ENCODE measurements at places on chromosomes 2 and 18.

DNA sequence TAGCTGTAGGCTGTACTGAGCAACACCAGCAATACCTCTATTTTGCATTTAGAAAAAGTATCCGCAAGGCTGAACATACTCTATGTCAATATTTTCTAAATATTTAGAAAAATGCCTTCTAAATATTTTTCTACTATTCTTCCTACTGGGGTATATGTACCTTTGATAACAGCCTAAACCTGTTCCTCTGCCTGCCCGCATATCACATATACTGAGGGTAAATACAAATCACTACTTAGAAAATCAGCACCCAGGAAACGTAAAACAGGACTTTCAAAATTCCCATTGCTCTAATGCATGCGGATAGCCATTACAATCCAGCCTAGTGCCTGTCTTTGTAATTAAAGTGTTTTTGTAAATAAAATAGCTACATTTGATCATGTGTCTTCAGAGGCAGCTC is 56.1 kb downstream of the NCKAP5 start:
- DNase-seq: no peak

- DNase-seq: no peak
These were observed 19.5 kb upstream of the DCDC2C start for GRCh38 chr2:3683748-3684454.

GRCh38 chr18:46754188-46754587 is 2.7 kb downstream of the ST8SIA5 start:
- DNase-seq: no peak

GRCh38 chr2:191629001-191629453 is 48.9 kb upstream of the NABP1 start:
- no peak for DNase-seq

DNA sequence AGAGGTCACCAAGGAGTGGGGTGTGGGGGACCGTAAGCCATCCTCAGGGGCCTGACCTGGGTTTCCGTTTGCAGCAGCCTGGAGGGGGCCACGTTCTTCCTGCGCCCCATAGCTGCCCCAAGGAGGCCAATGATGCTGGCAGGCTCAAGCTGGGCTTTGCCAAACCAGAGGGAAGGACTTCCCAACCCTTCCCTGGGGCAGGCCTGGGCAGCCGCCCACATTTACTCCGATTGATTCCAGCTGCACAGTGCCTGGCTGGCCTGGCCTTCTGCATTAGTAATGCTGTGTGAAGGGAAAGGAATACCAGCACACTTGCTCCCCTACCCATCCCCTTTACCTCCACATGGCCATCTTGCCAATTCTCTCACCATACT is 360.6 kb upstream of the SLC14A2 start:
- no peak for DNase-seq

DNA sequence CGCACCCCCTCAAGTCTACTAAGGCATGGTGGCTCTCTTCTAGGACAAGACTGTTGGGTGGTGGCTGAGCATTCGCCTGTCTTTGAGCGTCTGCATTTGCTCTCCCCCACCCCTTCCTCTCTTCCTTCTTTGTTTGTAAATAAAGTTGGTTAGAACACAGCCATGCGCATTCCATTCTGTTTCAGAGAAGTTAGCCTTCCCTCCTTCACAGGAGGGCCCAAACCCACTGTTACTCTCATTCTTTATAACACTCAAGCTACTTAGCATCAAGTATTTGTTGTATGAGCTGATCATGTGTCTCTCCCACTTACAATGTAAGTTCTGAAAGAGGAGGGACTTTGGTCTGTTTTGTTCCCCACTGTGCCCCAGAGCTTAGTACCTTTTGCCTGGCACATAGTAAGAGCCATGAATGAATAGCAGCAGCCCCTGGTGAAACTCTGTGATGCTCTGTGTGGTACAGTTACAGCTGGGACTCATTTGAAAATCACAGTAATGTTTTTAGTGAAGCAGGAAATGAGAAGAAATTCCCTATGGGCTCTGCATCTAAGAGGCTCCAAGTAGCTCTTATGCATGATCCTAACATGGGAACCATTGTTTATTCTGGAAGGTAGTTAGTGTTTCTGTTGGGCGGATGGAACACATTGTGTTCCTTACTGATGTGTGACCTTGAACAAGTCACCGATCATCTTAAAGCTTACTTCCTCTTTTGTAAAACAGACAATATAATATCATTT is 7.7 kb downstream of the MGAT5 start:
- no peak for DNase-seq

DNA sequence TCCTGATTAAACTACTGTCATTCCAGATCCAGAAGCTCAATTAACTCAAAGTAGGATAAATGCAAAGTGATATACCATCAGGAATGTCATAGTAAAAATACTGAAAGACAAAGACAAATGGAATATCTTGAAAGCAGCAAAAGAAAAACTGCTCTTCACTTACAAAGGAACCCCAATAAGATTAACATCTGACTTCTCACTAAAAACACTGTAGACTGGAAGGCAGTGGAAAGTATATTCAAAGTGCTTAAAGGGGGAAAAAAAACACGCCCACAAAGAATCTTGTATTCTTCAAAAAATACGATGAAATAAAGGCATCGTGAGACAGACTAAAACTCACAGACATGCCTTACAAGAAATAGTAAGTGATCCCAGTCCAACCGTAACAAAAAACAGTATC is 195.7 kb downstream of the DOK6 start:
- no peak for DNase-seq

GRCh38 chr2:181312515-181312927 is 144.7 kb upstream of the ITGA4 start:
- DNase-seq: peak; percentile 36

DNA sequence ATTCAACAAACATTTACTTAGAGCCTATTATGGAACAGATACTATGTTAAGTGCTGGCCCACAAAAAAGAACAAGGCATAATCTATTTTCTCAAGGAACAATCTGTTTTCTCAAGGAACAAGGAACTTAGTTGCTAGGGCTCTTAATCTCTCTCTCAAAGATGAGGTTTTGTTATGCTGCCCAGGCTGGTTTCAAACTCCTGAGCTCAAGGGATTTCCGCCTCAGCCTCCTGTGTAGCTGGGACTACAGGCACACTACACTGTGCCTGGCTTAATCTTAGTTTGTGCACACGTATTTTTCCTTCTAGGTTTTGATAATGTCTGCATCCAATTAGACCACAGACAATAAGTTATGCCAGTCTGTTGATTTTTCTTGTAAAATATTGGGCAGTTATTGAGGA is 89.5 kb downstream of the PTH2R start:
- DNase-seq: no peak

- DNase-seq: no peak
These were observed 126.7 kb downstream of the TMX3 start for GRCh38 chr18:68588169-68588568.

GRCh38 chr18:45487581-45487980 is 127.7 kb upstream of the SLC14A2 start:
- no peak for DNase-seq

GRCh38 chr2:25331686-25332365 is 9.9 kb downstream of the DNMT3A start:
- no peak for DNase-seq

GRCh38 chr2:225120186-225120585 is 77.9 kb upstream of the DOCK10 start:
- DNase-seq: no peak

DNA sequence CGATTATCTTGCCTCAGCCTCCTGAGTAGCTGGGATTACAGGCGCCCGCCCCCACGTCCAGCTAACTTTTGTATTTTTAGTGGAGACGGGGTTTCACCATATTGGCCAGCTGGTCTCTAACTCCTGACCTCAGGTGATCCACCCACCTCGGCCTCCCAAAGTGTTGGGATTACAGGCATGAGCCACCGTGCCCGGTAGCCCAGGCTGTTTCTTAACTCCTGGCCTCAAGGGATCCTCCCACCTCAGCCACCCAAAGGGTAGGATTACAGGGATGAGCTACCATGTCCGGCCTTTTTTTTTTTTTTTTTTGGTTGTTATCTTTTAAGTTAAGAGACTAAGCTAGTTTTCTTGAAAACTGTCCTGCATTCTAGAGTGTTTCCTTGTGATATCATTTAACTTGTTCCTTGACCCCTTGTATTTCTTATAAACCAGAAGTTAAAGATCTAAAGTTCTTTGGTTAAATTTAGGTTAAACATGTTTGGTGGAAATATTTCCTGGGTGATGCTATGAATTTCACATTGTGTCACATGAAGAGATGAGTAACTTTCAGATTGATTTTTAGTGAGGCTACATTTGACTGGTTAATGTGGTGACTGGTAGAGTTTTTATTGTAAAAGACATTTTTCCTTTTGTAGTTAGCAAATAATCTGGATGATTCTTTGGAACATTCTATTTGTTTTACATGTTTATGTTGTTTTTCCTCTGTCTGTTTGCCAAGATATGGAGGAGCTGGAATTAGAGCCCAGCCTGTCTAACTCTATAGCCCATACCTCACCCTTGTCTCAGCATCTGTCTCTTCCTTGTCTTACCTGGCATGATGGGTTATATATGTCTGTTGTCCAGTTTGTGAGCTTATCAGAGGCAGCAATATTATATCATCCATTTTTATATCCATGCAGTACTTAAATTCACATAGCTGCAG is 5.2 kb downstream of the NCAPH start:
- no peak for DNase-seq

DNA sequence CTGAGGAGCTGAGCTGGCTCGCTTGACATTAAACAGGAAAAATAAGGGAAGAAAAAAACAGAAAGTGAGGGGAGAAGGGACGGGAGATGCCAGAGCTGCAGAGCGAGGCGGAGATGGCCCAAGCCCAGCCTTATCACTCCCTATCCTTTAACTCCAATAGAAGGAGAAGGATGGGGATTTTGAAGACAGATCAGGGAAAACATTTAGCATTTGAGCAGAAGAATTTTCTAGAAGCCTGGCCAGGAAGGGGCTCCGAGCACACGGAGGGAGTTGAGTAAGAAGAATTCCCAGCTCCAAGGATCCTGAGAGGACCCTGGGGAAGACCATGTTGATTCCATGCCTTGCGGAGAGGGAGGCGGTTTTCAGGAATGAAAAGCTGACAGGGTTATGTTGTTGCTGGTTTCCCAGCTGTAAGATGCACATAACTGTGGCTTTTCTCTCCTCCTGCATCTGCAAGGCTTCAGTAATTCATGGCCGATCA is 35.6 kb downstream of the TWIST2 start:
- DNase-seq: no peak

- no peak for DNase-seq
These were observed 77.9 kb downstream of the CCDC93 start for GRCh38 chr2:117935954-117936353.

DNA sequence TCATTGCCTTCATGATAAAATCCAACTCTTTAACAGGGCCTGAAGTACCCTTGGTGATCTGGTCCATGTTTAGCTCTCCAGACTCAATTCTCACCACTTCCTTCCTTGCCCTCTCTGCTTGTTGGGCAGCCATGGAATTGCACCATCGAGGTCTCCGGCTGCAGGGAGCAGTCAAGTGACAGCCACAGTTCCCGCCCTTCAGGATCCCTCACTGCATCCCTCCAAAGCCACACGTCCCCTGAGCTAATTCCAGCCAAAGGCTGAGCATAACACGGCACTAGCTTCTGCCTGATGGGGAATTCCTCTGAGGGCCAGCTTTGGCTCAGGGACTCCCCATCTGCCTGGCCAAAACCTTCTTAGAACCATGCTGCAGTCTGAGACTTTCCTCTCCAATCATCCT is 47.4 kb upstream of the SLC1A4 start:
- DNase-seq: no peak

- DNase-seq: peak; percentile 59
These were observed 764 bp downstream of the MBD2 start for GRCh38 chr18:54223568-54224241.

DNA sequence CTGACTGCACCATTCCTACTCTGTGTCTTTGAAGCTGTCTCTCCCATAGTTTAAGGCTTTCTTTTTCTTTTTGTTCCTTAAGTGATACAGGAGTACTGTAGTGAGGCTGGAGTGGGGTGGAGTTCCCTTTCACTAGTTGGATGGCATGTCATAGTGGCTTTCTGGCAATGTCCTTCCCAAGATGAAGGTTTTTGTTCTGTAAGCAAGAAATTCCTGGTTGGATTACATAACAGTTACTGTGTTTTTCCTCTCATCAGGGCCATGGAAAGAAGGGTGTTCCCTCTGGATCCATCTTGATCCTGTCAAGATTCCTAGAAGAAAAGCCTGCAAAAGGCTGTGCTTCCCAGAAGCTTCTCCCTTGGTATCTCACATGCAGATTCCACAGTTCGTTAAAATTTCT is 84.2 kb downstream of the ACKR3 start:
- DNase-seq: no peak

DNA sequence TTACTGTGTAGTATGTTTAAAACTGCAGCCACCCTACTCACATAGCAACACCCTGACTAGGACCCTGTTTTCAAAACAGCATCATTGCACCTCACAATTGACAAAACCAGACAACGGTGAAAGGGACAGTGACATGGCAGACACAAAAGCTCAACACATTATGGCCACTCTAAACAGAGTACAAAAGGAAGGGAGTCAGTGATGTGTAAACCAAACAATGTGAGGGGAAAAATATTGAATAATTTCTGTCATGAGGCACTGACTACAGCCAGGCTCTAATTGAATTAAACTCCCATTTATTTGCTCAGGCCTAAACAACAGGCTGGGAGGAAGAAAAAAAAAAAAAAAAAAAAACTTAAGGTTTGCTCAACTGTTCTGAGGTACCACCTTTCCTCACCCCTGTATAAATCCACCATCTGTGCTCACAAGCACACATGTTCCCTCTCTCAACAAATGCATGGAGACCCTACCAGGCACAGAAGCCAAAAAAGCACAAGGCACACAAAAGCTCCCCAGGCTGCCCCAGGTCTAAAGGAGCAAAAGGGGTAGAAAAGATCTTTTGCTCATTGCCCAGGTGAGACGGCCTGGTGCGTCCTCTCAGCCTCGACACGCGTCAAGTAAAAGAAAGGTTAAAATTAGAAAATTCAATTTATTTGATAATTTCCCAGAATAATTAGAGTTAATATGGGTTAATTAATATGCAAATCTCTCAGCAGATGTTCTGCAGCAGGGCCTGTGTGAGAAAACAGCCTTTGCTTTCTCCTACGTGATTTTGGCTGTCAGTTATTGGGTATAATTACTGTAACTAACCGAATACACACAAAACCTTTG is 80.9 kb downstream of the ZEB2 start:
- no peak for DNase-seq

GRCh38 chr2:239820836-239821693 is 204.1 kb downstream of the NDUFA10 start:
- no peak for DNase-seq

- DNase-seq: no peak
These were observed 254.2 kb downstream of the RIT2 start for GRCh38 chr18:42861271-42861670.

DNA sequence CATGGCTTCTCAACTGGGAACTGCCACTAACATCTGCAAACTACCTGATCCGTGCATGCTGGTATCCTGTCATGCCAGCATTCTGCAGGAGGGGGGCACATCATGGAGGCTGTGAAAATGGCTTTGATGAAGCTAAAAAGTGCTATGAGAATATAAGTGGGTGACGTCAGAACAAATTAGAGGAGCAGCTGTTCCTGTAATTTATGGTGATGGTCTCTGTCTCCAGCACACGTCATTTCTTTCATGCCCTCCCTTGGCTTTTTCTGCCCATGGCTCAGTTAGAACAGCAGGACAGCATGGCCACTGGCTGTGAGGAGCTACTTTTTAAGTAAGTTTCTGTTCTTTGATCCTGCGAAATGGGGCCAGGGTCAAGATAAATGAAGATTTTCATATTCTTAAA is 466.3 kb downstream of the THSD7B start:
- no peak for DNase-seq

GRCh38 chr2:42331569-42332284 is 29.3 kb downstream of the COX7A2L start:
- DNase-seq: no peak

- DNase-seq: no peak
These were observed 54.7 kb upstream of the RAB6D start for GRCh38 chr2:131418625-131419024.
